NCI-H1436 treated with DMSO at 0.1 percent for 48 hours (cell line): ENCODE measurements at places on chromosomes 2 and 18.

- no peak for DNase-seq
Observed at GRCh38 chr18:74724186-74724585, 126.5 kb downstream of the ZNF407 start.

DNA sequence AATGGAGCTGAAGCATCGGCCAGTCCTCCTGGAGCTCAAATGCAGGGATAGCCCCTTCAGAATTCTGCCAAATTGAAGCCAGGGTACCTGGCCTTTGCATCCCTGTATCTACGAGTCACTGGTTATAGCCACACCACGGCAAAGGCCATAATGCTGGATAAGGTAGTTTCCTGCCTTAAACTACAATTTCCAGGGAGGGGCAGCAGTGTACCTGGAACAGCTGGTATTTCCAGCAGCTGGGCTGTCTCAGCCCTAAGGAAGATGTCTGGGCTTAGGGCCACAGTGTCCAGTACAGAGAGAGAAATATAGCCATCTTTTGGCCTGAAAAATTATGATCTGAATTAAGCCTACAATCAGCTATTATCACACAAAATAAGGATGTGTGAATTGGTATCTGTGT lies 180.3 kb downstream of the GCA start:
- no peak for DNase-seq

- DNase-seq = no peak
Observed at GRCh38 chr2:11554399-11554716, 20.5 kb downstream of the GREB1 start.

DNA sequence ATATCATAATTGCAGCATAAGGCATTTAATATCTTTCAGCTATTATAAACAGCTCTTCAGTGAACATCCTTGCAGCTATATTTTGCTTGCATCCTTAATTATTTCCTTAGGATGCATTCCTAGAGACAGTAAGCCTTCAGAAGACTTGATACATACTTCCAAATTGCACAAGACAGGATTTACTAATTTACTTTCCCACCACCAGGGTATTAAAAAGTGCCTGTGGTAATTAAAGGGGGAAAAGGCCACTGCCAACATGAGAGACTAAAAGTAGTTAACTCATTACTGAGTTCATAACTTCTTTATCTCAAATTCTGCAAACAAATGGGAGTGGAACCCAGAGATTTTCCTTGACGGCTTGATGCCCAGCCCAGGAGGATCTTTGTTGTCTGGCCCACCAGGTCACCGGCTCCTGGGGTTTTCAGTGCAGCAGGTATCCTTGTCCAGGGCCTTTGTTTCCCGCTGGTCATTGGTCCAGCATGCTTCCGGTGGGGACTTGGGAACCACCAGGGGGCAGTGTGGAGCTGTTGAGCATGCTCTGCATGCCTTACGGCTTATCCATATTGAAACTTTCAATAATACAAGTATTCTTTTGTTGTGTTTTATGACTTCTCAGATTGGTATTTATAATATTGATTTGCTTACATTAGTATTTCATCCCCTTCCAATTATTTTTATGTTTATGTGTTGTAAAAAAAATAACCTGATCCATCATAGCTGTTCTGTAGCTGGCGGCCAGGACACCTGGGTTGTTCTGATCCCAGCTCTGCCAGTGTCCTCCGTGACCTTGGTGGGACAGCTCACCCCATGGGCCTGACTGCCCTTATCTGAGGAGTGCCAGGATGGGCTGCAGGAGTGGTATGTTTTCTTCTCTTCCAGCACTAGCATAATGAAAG lies 61.4 kb downstream of the TGOLN2 start:
- no peak for DNase-seq

GRCh38 chr18:76686737-76687231 lies 135.6 kb upstream of the ZNF236 start:
- DNase-seq = no peak

GRCh38 chr2:8551622-8552074 lies 130.2 kb upstream of the ID2 start:
- no peak for DNase-seq
